Jurkat, Clone E6-1 (cell line): ENCODE measurements at places on chromosomes 1 and 21.
A peak's percentile ranks its signal among the peaks of the same experiment; 100 is the strongest.

- no peak for DNase-seq
These were observed 7.9 kb downstream of the SORT1 start for GRCh38 chr1:109389638-109390341.

DNA sequence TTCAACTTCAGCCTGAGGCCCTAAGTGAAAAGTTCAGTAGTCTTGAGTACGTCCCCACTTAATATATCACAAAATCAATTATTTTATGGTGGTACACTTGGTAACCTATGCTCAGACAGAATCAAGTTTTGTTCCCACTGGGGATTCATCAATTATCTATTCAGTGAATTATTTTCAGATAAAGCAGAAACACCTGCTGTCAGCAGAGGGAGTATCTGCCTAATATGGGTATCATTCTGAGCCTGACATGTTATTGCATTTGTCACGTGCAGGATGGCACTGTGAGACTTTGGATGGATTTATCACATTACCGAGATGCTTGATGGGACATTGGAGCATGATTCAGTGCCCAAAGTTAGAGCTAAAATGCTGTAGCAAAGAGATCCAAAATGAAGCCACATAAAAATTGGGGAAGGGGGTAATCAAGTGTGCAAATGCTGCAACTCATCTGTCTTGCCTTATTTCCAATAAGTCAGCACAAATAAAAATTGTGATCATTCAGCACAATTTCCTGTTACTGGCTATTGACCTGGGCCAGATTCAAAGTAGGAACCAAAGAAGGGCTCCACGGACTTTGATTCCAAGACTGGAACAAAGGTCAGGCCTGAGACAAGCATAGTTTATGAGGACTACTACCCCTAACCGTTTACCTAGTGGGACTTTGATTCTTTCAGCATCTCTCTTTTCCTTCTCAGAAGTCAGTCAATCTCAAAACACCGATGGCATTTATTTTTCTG, 657.6 kb downstream of the LMO4 start:
- DNase-seq: peak; percentile 2

- DNase-seq: peak; percentile 24
These were observed 59.1 kb upstream of the SIM2 start for GRCh38 chr21:36639769-36640168.

DNA sequence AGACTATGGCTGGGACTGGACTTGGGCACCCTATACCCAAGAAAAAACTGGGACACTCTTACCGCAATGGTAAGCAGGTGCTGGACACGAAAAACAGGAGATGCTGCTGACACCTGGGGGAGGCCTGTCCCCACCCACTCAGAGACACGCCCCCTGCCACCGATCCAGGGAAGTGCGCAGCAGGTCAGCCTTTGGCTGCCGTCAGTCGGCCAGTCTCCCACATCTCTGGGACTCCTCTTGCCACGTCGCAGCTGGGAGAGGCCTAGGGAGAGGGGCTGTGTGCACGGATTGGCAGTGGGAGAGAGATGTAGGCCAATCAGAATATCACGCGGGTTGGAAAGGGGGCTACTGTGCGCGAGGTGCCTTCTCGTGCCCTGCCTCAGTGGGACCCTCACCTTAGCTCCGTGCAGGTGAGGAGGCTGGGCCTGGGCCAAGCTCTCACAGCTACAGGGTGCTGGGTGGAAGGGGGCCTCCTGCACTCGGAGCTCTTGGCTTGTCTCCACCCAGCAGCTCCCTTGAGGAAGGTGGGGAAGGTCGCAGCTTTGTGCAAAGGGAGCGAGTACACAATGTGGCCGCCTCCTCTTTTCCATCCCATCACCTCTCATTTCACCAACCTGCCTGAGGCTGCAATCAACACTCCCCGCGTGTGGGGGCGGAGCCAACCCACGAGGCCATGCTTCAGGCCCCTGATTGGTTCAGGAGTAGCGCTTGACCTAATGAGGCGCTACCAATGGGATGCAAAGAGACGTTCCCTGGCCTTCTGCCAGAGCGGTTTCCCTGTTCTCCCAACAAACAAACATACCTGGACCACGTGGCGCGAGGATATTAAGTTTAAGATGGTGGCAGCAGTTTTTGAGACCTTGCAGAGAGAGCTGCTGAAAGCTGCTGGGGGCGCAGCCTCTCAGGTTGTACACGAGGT, 25.7 kb upstream of the LDLRAP1 start:
- DNase-seq: no peak

GRCh38 chr1:181354865-181355264, 128.5 kb upstream of the CACNA1E start:
- DNase-seq: no peak

- DNase-seq: no peak
These were observed 115.6 kb downstream of the XCL2 start for GRCh38 chr1:168428063-168428731.

DNA sequence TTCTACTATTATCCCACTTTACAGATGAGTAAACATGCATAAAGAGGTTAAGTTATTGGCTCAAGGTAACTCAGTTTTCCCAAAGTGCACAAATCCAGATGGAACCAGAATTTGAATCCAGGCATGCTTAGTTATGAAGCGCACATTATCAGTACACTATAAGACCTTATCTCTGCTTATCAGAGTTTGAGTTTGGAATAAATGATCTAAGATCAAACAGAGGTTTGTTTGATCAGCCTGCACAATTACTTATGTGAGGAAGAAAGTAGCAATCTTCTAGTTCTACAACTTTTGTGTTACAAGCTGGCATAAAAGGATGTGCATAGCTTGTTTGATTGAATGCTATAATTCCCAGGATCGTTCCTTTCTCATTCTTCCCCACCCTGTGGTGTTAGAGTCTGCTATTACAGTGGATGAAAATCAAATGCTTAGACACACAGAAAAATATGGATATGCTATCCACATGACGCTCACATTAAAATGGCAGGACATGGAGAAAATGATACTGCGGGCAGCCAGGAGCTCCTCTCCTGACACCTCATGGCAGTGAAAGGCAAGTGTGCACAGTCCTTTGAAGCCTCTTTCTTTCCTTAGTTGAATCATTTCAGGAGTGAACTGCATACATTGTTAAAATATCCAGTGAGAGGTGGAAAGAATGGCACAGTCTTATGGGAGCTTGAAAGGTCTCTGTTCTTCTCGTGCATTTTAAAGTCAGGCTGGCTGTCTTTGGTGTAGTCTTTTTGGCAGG, 23.9 kb upstream of the PBX1 start:
- DNase-seq: no peak

- DNase-seq: no peak
These were observed 933 bp downstream of the C1orf35 start for GRCh38 chr1:228101994-228102790.

DNA sequence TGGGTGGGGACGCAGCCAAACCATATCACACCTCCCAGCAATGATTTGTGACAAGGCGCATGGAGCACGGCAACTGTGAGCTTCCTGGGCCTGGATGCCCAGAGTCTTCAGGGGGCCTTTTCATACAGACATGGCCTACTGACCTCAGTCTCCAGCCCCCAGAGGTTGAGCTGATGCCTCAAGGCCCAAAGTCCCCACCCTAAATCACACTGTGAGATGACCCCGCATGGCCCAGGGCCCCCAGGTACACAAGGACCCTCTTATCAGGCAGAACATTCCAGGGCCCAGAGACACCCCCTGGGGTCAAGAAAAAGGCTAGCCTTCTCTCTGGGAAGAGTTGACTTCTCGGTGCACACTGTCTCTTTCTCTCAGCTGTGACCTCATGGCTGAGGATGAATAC, 179.7 kb upstream of the C1orf174 start:
- DNase-seq: no peak

- DNase-seq: peak; percentile 37
These were observed 8.6 kb downstream of the FMOD start for GRCh38 chr1:203342192-203342940.

DNA sequence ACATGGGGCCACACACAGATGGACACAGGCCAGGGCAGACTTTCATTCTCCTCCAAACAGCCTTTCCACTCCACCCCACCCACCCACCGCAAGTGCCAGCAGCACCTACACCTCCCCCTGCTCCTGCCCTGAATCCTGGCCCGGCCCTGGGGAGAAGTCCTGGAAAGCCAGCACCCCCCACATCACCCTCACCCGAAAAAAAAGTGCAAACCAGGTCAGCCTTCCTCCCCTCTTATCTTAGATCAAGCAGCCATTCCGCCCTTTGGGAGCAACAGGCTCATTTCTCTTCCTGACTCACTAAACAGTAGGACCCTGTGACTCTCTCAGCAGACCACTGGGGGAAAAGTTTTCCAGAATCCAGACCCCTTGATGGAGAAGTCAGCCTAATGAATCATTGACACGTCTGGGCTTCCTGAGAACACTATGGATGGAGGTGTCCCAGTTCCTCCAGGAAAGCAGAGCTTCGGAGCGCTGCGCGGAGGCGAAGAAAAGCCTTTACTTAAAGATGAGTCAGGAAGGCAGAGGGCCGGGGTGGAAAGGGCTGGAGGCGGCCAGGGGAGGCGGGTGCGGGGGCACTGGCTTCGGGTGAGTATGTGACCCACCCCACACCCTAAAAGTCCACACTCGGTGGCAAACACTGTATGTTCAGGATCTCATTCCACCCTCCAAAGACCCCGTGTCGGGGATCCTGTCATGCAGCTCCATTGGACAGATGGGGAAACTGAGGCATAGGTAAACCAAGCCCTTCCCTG, 588.7 kb downstream of the MATN1 start:
- DNase-seq: no peak

GRCh38 chr1:246987083-246987690, 20.7 kb downstream of the ZNF695 start:
- no peak for DNase-seq

GRCh38 chr1:81812712-81813111, 12.0 kb downstream of the ADGRL2 start:
- no peak for DNase-seq

DNA sequence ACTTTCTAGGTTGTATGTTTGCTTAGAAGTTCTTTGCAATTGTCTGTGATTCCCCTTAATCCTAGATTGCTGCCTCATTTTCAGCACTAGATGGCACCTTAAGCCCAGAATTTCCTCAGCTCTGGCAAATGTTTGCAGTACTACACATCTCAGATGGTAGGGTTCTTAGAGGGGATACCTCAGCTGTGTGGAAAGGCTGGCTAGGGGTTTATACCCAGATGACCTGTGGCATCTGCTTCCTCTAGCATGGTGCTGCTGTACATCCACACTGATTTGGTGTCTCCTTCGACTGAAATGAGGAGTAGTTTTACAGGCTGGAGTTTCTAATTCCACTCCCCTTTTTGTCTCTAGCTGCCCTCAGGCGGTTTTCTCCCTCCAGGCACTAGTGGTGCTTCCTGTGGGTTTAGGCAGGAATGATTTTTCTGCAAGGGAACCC, 23.5 kb downstream of the ASB17 start:
- peak; percentile 26 for DNase-seq

GRCh38 chr1:207286786-207287468, 34.6 kb upstream of the CD55 start:
- no peak for DNase-seq

DNA sequence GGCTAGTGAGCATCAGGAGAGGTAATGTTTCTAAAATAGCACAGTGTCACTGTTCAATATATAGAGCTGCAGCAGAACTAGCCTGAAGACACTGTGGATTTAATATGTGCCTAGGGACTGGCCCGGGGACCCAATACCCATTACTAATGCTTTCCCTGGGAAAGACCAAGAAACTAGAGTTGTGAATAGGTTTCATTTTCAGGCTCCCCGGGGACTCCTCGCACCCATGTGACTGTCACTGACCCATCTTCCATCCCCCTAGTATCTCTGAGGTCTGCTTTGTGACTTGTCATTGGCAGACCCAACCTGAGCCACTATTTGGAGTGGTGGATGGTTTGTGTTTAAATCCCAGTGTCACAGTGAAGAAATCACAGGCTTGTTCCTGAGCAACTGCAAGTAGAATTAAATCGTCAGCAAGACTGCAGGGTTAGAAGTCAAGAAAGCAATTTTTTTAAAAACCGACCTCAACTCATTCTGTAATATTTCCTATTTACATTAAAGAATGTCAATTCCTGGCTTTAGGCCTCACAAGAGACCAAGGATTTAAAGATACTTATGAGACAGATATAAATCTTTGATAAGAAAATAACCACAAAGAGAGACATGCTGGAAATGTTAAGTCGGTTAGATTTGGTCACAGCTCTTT, 130.0 kb upstream of the TNR start:
- DNase-seq: no peak

GRCh38 chr1:186178426-186179043, 196.5 kb downstream of the TPR start:
- DNase-seq: no peak

GRCh38 chr1:109256971-109257681, 7.8 kb downstream of the CELSR2 start:
- DNase-seq: no peak

DNA sequence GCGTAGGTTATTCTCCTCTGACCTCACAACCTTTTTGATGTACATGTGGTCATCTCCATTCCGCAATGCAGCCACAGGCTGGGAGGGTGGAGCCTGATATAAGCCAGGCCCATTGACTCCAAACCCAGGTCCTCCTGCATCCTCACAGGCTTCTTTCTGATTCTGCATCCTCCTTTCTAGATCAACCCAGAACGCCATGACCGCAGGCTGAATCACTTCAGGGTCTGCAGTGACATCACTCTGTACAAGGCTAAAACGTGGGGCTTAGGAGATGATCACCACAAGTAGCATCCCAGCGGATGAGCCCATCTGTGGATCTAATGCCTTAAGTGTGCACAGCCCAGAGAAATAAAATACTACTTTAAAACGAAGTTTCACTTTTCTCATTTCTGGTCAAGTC, 16.1 kb downstream of the EBNA1BP2 start:
- DNase-seq: no peak

DNA sequence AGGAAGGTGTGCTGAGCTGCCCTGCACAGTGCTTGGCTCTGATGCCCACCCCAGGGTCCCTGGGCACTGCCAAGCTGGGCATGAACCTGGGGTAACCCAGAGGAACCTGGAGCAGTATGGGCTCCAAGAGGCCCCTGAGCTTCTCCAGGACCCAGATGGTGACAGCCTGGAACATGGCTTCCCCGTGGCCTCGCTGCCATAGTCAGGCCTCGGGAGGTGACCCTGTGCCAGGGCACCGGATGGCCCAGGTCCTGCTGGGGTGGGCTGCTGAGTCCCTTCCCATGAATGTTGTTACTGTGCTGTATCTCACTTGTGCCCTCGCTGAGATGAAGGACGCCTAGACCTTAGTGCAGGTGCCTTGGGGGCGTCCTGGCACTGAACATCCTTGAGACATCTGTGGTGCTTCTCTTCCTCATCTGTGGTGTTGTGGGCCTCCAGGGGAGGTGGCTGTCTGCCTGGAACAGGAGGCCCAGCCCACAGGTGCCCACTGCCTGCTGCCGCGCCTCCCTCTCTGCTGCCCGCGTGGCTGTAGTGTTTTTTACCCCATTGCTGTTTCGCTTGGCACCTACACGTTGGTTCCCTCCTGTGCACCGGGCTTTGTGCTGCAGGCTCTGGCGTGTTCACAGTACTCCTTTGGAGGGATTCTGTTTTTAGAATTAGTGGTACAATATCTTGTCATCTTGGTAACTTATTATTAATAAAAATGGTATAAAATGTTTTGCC, 160.3 kb downstream of the PCBP3 start:
- no peak for DNase-seq

GRCh38 chr21:42084079-42084478, 13.0 kb downstream of the UMODL1 start:
- DNase-seq: no peak

- DNase-seq: peak; percentile 43
These were observed 235.0 kb upstream of the FGGY start for GRCh38 chr1:59061876-59062275.
